ENCODE measurements at places on chromosomes 11 and 22. TPM values are rescaled to one million over a fixed set of nuclear protein-coding genes. Genes with fewer than 3 reads are reported as not detected.

The ARHGAP42 gene
- polyA plus RNA-seq: 35.3 TPM

The RTN4R gene
- 3.4 TPM for polyA plus RNA-seq

The PGA5 gene
- 0.37 TPM for polyA plus RNA-seq

GRCh38 chr11:72040491-72041363 lies 39.6 kb downstream of the NUMA1 start:
- peak; percentile 97 for DNase-seq

GRCh38 chr11:79388201-79388600 lies 52.6 kb downstream of the TENM4 start:
- DNase-seq: no peak

GRCh38 chr22:40235308-40235707 lies 57.6 kb downstream of the TNRC6B start:
- no peak for DNase-seq

- DNase-seq: no peak
Observed at GRCh38 chr11:73760135-73760678, 667 bp downstream of the RAB6A start.

DNA sequence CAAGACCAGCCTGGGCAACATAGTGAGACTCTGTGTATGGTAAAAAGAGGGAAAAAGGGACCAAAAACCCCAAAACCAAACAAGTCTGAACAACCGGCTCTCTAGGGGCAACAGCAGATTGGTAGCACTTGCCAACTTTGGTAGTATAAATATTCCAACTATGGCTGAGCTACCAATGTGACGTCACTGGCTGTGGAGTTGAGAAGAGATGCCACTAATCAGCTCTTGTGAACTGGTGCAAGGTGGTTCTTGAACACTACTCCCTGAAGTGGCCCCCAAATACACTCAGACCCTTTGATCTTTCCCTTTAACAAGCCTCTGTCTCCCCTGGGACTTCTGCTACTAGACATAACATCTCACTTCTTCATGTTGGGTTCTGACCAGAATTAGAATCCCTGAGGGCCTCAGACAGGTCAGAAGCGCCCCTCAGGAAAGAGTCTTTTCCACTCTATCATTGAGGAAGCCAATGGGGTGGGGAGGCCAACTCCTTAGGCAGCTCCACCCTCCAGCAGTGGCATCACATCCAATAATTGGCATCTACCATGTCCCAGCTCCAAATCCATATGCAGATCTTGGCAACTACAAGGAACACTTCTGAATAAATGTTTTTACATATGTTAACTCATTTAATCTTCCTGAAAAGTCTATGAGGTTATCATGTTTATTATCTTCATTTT lies 49.2 kb downstream of the RPL27A start:
- DNase-seq: no peak

DNA sequence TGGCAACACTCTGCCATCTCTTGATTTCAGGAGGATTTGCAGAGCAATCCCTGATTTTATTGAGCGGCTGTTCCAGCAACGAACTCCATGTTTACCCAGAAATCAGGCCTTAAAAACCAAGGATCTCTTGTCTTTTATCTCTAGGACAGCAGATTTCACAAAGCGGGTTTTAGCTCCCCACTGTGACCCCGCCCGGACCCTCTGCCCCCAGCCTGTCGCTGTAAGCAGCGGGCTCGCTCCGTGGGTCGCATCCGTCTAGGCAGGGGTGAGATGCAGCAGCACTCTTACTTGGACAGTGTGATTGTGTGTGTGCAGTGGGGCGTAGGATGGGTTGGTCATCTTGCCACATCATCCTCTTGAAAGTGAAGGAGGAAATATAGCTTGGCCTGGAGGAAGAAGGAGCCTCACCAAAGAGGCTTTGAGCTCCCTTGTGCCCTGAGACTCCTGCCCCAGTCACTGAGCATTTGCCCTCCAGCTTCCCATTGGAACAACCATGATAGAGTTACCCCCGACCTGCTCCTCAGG lies 189.2 kb upstream of the TBCEL start:
- DNase-seq: no peak

All from left kidney (tissue), 8 donors.